M059J (cell line): ENCODE measurements at places on chromosomes 6 and 20. TPM values are rescaled to one million over a fixed set of nuclear protein-coding genes. Genes with fewer than 3 reads are reported as not detected.

DNA sequence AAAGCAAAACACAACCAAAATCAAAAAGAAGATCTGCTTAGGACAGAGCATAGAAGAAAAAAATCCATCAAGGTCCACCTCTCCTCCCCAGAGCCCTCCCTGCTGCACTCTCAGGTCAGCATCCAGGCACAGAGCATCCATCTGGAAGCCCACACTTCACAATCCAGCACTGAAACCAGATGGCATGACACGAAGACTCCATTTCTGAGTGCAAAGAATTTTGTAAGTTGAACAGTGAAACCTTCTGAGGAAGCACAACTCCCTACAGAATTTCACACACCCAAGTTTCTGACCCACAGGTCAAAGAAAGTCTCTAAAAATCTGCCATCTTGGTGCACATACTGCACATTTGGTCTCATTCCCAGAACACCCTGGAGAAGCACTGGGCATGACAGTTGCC is 128.8 kb upstream of the STXBP5 start:
- no peak for DNase-seq

DNA sequence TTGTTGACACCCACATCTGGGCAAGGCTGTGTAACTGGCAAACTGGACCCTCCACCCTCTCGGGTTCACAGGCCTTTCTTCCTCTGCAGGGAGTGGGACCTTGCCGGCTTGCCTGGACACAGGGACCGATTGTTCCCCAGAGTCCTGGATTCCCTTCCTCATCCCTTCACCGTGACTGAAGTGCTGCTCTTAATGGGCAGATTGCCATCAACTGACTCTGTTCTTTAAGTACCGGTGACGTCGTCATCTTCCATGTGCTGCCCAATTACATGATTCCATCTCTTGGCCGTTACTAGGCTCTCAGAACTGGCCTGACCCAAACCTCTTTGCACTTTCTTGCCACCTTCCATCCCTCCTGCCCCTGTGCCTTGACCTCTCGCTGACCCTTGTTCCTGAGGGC is 85.4 kb downstream of the EYA4 start:
- DNase-seq: no peak

GRM1 gene
- 0.02 TPM in 2 replicates for total RNA-seq

- no peak for DNase-seq
These were observed 174.1 kb upstream of the PRSS16 start for GRCh38 chr6:27073441-27073840.

DNA sequence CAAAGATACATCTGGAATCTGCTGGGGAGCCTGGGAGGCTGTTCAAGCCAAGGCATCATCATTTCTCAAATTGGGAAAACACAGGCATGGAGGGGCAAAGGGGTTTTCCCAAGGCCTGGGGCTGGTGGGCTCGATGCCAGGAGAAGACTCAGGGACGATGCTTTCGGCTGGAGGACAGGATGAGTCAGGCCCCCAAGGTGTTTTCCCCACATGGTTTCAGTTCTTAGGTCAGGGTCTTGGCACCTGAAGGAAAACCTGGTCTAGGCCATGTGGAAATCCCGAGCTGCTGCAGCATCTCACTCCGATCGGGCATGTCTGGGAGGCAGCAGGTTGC is 348.1 kb downstream of the CDC5L start:
- DNase-seq: peak; percentile 89

ZC3H12D gene
- 0.17 and 0.22 TPM in 2 replicates for total RNA-seq

- no peak for DNase-seq
These were observed 197.6 kb downstream of the GMDS start for GRCh38 chr6:2047855-2048254.
